ENCODE measurements at places on chromosomes 16 and 17. TPM values are rescaled to one million over a fixed set of nuclear protein-coding genes. Genes with fewer than 3 reads are reported as not detected.
A peak's percentile ranks its signal among the peaks of the same experiment; 100 is the strongest.

RASL10B gene
- 2.7 TPM for total RNA-seq

DNA sequence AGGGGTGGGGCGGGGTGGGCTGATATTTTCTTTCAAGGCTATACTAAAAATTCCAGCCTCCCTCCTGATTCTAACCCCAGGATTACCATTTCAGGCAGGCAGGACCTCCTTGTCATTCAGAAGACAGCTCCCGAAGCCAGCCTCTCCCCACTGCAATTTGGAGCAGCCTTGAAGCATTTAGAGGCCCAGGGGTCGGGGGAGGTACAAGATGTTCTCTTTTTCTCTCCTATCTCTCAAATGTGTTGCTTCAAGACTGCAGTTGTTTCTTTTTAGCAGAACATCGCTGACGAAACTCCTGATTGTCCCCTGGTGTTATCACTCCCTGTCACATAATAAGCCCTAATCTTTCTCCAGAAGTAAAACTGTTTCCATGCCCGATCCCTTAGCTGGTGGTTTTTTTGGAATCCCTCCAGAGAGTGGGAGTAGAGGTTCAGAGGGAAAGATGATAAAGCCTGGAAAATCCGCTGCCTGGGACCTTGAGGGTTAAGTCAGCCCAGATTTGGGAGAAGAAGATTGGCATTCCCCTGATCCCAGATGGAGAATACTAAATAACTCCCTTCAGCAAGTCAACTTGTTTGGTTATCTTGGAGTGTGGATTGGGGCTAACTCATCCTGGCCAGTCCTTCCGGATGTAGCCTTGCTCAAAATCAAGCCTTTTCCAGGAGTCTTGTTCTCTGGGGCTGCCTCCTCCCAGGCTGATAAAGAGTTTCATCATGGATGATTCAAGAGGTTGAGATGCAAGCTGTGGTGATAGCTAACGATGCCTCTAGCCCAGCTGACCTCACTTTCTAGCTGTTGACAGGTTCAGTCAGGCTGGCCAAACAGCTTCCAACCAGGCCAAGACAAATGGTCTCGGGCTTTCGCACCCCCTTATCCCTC lies 71.3 kb downstream of the SOX9 start:
- no peak for DNase-seq

GRCh38 chr17:75531721-75532072 lies 6.2 kb downstream of the LLGL2 start:
- DNase-seq, result no peak

- DNase-seq, result no peak
Observed at GRCh38 chr17:13597723-13598347, 3.9 kb downstream of the HS3ST3A1 start.

DNA sequence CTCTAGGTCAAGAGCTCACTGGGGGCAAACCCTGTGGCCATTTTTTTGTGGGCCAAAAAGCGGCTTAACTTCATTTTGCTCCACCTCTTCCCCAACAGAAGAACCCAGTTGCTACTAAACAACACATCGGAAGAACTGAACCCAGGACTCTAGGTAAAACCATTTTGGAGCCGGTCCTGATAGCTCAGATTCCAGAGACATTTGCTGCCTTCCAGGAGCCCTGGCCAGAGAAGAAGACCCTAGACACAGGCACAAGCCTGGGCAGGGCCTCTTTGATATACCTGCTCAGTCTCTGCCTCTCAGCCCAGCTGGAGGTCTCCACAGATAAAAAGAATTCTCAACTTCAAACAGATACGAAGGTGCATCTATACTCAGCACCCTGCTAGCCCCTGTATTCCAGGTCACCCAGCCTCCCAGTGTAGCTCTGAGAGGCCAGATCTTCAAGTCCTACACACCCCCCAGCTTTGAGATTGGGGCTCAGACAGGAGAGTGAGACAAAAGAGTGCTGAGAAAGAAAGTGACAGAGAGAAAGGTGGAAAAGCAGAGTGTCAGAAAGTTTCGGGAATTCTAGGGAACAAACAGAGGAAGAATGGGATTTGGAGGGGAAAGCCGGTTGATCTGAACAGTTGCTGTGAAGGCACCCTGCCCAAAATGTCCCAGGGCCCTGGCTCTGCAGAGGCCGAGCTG lies 6.6 kb upstream of the HOXB9 start:
- no peak for DNase-seq

- no peak for DNase-seq
Observed at GRCh38 chr17:13521784-13522183, 79.9 kb downstream of the HS3ST3A1 start.

DNA sequence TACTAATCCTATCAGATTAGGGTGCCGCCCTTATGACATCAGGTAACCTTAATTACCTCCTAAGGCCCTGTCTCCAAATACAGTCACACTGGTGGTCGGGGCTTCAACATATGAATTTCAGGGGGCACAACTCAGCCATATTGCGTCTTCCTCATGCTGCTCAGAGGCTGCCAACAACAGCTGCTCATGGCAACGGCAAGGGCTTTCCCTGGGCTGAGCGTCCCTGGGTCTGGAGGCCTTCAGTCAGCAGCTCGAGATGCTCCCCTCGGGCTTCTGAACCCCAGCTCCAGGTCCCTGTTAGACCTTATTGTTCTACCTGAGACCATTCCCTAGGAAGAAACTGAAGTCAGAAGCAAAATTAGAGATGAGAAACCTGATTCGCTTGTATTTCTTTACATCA lies 157.2 kb downstream of the TMEM132E start:
- no peak for DNase-seq

TRAF7 gene
- total RNA-seq, result 76.2 TPM

HOXB2 gene
- 50.7 TPM for total RNA-seq

- DNase-seq, result peak; percentile 80
Observed at GRCh38 chr17:1629504-1630310, 1.1 kb upstream of the SLC43A2 start.

IL34 gene
- 3.7 TPM for total RNA-seq

LRRC75A gene
- total RNA-seq, result 0.49 TPM
